CD4-positive, alpha-beta T cell treated with Interleukin-17A for 1 hour (primary cell): ENCODE measurements at places on chromosomes 3 and 15.

GRCh38 chr15:40693904-40694687, 878 bp upstream of the RAD51 start:
- no peak for DNase-seq

DNA sequence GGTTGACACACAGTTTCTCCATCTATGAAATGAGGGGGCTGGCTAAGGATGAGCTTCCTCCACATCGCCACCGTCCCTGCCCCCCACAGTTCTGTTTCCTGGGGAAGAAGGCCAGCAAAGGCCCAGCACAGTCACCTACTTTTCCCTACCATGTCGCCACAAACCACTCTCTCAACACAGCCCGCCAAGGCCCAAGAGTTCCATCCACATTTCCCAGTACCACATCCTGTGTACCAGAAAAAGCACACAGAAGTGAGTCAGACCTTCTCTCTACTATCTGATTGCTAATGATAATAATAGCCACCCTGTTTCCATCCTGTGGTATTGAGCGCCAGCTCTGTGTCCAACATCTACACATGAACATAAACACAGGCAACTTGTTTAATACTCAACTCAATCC, 30.3 kb upstream of the C15orf39 start:
- DNase-seq = no peak

DNA sequence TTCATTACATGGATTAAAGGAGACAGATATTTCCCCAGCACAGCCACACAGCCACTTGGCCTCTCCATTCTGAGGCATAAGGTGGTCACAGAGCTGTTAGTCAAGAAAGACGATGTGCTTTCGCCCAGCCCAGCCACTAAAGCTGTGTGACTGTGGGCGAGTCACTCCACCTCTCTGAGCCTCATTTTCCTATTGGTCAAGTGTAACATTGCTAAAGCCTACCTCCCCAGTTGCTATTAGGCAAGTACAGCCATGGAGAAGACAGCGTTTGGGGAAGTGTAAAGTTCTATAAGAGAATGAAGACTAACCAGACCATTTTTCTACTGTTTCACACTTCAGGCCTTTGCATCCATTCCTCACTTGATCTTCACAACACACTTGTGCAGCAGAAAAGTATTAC, 24.1 kb downstream of the TMEM40 start:
- DNase-seq = no peak

DNA sequence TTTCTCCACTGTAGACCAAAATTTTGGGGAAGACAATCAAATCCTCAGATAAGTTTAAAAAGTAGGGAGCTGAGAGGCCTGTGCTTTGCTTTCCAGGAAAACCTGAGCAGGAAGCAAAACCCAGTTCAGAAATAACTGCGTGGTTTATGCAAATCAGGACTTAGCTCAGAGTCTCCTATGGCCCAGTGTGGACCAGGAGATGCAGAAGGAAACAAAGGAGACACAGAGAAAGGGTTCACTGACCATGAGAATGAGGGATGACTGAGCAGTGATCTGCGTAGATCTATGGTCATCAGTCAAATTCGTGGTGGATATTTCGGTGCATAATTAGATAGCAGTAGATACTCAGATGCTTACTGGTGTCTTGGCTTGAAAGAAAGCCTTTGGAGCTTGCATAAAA, 196.6 kb downstream of the TPRG1 start:
- no peak for DNase-seq

- peak; percentile 72 for DNase-seq
These were observed 8.5 kb downstream of the CRBN start for GRCh38 chr3:3170998-3171397.

GRCh38 chr3:143066033-143066432, 53.5 kb upstream of the CHST2 start:
- DNase-seq = no peak

- no peak for DNase-seq
These were observed 569.3 kb downstream of the MECOM start for GRCh38 chr3:169094204-169094603.

- no peak for DNase-seq
These were observed 33.4 kb upstream of the PCSK6 start for GRCh38 chr15:101522621-101523559.

DNA sequence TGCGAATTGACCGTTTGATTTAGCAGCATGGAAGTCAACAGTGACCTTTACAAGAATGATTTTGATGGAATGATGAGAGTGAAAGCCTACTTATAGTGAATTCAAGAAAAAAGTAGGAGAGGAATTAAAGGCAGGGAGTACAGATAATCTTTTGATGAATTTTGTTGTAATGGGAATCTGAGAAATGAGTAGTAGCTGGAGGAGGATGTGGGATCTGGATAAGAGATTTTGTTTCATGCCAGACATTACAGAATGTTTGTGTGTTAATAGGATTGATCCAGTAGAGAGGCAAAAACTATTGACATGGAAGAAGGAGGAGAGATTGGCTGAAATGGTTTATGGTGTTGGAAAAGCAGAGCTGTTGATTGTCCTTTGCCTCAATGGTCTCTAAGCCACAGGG, 17.4 kb upstream of the ZNF609 start:
- DNase-seq = no peak

DNA sequence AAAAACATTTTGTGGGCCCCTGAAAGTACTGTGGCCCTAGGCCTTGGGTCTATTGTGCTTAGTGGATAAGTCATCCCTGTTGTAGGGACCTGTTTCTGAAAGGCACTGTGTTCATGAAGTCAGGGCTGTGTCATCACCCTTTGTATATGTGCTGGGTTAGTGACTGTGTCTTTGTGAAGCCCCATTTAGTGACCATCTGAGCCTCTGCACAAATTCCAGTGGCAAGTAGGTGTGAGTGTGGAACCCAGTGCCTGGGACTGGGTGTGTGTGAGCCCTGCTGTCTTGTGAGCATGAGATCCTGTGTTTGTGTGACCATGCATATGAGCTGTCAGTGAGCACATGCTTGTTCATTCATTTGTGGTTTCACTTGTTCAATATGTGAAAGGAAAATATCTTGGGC, 1.2 kb upstream of the HYAL1 start:
- no peak for DNase-seq

DNA sequence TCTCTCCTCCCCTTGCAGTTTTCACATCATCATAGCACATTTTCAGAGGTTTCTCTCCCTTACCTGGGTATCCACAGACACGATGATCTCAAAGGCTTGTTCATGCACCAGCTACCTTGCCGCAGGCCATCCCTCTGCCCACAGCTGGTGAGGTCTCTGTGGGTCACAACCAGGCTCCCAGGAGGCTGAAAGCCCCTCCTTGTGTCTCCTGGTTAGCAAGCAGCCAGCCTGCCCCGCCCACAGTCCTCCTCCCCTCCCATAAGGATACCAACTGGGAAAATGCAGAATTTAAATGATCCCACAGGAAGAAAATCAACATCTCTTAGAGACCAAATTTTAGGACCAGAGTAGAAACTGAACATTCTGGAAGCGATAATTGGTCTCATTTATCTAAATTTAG, 213.5 kb upstream of the PPP2R3A start:
- no peak for DNase-seq

DNA sequence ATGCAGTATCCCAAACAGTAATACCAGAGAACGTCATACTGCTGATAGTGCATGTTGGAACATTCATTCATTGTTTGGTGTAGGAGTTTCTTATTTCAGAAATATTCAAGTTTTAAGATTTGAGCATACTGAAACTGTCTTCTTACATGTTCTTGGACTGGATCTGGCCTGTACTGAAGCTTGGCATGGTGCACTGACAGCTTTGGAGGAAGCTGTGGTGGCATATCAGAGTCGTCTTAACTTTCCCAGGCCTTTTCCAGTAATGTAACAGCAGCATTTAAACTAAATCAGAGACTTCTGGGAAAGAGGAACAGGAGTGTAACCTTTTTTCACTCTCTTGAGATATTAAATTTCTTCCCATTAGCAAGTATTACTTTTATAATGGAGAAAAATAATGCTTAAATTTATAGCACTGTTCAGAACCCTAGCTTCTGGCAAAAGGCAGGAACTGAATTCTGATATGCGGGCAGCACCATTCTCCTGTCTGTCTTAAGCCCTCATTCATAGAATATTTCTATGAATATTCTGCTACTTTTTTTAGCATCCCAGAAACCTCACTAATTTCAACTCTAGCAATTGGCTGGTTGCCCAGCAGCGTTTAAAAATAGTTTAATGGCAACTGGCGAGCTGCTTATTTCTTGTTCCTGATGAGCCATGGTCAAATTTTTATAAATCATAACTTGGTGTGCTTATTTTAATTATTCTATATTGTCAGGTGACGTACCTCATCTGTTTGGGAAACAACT, 31.1 kb downstream of the DNAJC13 start:
- no peak for DNase-seq

DNA sequence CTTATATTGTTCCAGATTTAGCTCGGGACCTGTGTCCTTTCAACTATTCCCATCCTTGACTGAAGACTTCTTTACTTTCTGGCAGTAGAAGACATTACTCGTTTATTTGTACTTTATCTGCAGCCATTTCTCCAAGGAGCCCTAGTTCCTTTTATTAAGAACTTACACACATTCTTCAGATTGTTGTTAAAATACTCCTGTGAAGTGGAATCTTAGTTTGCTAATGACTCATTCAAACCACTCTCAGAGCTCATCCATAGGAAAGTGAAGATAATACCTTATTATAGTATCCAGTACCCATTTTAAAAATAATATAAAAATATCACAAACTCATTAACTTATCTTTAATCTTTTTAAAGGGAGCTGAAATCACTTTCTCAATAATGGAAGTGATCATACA, 63.5 kb downstream of the C3orf70 start:
- no peak for DNase-seq

DNA sequence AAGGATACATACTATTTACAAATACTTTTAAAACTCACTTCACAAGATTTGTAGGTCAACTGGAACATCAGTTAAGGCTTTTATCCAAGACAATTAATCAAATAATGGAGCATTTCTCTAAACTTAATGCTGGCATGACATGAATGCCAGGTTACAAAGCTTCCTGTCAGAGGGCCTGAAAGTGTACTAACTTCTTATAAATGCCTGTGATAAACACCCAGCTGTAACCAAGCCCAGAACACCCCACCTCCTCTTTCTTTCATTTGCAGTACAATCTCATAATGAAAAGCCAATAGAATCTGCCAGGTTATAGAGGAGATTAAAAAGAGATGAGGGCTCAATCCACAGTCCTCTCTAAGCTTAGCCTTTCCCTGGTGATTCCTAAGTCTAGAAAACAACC, 214.4 kb downstream of the OSBPL10 start:
- no peak for DNase-seq

DNA sequence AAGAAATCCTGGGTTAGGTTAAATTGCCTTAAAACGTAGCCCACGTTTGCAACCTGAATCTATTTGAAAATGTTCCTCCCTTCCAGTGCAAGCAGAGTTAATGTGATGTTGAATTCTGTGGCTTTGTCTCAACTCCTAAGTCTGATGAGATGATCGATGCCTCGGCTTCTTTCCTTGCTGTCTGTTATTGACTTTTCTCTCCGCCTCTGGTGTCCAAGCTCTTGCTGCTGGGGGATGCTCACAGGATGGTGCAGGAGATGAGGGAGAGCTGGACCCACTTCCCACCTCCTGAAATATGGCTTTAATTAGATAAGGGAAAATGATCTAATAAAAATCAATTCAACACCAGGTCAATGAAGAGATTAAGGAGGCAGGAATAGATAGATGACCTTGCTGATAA, 407.9 kb upstream of the RGMA start:
- no peak for DNase-seq

- DNase-seq = no peak
These were observed 51.5 kb upstream of the AGTR1 start for GRCh38 chr3:148646126-148646665.

GRCh38 chr3:5822843-5823242, 635.3 kb downstream of the EDEM1 start:
- no peak for DNase-seq

DNA sequence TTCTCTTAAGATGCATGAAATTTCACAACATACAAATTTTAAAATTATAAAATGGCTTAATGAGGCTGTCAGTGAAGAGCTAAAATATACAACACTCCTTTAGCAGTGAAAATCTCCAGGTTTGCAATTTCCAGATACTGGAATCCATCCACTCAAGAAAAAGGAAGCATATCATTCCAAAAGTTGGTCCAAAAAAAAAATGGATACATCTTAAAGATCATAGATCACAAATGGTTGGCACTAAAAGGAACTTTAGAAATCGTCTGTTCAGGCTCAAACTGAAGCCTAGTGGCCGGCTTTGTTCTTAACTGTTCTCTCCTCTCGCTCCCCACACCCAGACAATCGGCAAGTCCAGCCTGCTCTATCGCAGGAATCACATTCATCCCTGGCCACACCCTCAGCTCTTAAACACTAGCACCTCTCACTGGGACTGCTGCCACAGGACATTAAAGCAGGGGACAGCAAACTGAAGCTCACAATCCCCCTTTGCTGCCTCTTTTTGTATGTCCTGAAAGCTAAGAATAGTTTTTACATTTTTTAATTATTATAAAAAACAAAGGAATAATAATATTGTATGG, 130.3 kb upstream of the CDIN1 start:
- DNase-seq = no peak

DNA sequence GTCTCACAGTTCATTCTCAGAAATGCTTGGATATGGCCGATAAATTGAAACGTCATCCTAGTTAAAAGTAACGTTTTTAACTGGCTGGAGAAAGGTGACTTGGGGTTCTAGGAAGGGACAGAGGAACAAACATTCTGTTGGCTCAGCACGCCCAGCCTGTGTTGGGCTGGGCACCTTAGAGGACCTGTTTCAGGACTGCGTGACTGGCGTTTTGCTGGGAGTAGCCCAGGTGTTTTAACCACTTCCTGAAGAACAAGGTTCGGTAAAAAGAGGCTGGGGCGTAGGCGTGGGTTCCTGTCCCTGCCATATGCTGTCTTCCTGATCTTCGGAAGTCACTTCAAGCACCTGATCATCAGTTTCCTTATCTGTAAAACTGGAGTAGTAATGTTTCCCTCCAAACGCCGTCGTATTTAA, 1.1 kb upstream of the TLNRD1 start:
- DNase-seq = peak; percentile 70
